Stimulated activated CD4-positive, alpha-beta T cell treated with anti-CD3 and anti-CD28 coated beads, Interleukin-2, amount 100 ng/mL, for 4 hours (primary cell): ENCODE measurements at places on chromosomes 6 and 20.

- DNase-seq: no peak
Observed at GRCh38 chr20:37390891-37391525, 45.1 kb downstream of the SRC start.

DNA sequence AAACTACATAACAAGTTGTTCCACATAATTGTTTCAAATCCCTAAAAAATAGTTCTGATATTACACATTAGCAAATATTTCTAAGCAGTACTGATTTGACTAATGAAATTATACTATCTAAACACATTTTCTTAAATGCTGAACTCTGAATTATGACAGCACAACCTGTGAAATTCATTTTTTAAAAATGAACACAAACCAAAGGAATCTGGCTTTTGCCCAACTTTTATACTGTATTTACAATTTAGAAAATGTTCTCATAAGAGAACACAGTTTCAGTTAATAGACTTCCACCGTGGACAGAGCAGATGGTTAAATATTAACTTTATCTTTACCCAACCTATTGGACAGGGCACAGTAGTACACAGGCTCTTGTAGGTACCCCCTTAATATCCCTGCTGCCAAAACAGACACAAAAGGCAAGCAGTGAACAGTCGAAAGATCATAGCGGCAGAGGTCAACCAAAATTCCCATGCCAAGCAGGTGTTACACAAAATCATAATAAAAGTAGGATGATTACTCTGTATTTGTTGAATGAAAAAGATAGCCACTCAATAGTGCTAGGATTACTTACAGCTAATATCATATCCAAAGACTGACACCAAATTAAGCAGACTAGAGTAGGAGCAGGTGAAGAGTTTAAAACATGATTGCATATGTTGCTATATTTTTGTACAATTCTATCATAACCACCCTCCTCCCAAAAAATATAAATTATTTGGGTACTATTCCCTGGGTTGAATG is 122.5 kb downstream of the RNGTT start:
- DNase-seq: no peak

GRCh38 chr6:5865506-5866031 is 141.2 kb downstream of the NRN1 start:
- no peak for DNase-seq

GRCh38 chr6:3911614-3912336 is 62.6 kb downstream of the FAM50B start:
- no peak for DNase-seq
